ENCODE measurements at places on chromosomes 16 and 17.
A peak's percentile ranks its signal among the peaks of the same experiment; 100 is the strongest.

DNA sequence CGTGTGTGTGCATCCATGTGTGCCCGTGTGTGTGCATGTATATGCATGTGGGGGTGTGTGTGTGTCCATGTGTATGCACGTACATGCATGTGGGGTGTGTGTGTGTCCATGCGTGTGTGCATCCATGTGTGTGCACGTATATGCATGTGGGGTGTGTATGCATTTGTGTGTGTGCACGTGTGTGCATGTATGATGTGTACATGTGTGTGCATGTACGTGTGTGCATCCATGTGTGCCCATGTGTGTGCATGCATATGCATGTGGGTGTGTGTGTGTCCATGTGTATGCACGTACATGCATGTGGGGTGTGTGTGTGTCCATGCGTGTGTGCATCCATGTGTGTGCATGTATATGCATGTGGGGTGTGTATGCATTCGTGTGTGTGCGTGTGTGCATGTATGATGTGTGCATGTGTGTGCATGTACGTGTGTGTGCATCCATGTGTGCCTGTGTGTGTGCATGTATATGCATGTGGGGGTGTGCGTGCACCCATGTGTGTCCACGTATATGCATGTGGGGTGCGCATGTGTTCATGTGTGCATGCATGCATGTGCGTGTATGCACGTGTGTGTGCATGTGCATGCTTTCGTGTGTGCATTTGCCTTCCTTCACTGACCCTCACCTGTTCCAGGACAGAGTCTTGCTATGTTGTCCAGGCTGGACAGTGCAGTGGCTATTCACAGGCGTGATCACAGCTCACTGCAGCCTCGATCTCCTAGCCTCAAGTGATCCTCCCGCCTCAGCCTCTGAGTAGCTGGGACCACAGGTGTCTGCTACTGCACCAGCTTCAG, 129.6 kb upstream of the TNRC6C start:
- DNase-seq, result no peak

DNA sequence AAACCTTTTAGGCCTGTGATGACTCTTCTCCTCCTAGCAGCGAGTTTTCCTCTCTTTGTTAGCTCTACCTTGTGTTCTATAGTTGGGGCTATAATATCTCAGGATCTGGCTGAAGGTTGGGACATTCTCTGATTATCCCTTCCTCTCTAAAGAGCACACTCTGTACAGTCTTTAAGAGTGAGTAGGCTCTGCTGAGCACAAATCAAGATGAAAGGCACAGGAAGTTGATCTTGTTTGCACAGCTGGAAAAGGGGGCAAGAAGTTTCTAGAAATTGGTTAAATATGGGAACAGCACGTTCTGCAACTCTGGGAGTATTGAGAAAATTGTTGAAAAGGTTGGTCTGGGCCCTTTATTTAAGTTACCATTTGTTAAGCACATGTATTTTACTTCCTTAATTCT, 240.9 kb downstream of the CDH11 start:
- DNase-seq, result no peak

- no peak for DNase-seq
These were observed 409.7 kb upstream of the CDH8 start for GRCh38 chr16:62445909-62446308.

- no peak for DNase-seq
These were observed 842 bp upstream of the LDAF1 start for GRCh38 chr16:21157632-21158031.

GRCh38 chr16:57409065-57409464, 4.5 kb downstream of the CCL17 start:
- no peak for DNase-seq

GRCh38 chr17:40498281-40499084, 2.9 kb downstream of the TNS4 start:
- DNase-seq, result no peak

- DNase-seq, result no peak
These were observed 46.5 kb downstream of the CNOT1 start for GRCh38 chr16:58582971-58583765.

DNA sequence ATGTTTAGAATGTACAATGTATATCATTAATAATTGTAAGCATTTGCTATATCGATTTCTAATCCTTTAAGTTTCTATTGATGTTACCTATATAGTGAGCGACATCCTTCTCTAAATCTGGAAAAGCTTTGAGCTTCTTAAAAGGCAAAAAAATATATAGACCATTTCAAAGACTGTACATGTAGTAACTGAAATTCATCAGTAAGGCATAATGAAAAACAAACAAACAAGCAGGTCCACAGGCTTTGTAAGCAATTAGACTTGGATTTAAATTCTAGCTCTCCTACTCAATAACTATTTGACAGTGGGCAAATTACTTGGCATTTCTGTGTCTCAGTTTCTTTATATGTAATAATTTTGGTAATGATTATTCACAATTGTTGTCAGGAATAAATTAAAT, 51.7 kb upstream of the NACA2 start:
- DNase-seq, result no peak

DNA sequence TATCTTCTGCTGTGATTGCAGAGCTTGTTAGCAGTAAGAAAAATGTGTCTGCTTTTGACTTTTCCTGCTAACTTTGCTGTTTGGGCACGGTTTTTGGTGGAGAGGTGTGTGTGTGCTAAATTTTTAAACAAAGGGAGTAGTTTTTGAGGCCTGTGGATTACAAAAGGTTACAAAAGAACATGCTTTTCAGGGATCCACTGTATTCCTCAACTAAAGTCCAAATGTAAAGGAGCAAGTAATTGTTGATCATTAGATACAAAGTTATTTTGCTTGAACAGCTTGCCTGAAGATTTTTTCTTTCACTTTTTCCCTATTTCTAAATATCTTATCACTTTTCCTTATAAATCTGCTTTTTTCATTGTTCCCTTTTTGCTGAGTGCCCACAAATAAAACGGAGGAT, 2.0 kb downstream of the KPNB1 start:
- no peak for DNase-seq

GRCh38 chr17:13600475-13601321, 1.0 kb downstream of the HS3ST3A1 start:
- peak; percentile 75 for DNase-seq

- no peak for DNase-seq
These were observed 363.8 kb downstream of the PMP22 start for GRCh38 chr17:14901376-14901775.

DNA sequence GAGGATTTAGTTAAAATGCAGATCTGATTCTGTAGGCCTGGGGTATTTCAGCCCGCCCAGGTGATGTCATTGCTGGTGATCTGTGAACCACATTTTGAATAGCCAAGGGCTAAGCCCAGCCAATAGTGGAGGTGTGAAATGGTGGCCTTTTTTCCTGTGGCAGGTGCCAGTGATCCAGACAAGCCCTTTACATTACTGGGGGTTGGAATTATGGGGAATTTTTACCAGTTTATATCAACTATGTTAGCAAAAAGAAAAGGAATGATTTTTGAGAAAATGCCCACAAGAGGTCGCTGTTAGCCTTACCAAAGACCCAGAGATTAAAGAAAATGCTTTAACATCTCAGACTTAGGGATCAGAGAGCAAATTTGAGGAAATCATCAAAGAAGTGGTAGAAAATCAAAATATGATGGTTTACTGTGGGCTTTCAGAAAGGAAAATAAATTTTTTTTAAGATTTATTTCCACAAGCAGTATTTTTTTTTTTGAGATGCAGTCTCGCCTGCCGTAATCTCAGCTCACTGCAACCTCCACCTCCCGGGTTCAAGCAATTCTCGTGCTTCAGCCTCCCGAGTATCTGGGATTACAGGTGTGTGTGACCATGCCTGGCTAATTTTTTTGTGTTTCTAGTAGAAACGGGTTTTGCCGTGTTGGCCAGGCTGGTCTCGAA, 3.9 kb downstream of the VPS35L start:
- DNase-seq, result no peak

DNA sequence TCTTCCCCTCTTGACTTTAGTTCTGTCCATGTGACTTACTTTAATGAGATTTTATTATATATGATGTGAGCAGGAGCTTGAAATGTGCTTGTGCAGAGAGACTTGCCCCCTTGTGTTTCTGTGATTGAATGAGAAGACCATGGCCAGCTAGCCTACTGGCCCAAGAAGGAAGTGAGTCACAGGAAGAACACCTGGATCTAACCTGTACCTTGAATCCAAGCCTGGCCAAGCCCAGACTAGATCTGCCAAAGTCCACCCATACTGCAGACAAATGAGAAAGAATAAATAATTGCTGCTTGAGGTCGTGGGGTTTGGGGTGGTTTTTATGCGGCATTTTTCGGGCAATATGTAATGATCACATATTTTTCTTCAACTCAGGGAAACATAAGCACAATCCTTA, 9.6 kb downstream of the ABCA10 start:
- no peak for DNase-seq

DNA sequence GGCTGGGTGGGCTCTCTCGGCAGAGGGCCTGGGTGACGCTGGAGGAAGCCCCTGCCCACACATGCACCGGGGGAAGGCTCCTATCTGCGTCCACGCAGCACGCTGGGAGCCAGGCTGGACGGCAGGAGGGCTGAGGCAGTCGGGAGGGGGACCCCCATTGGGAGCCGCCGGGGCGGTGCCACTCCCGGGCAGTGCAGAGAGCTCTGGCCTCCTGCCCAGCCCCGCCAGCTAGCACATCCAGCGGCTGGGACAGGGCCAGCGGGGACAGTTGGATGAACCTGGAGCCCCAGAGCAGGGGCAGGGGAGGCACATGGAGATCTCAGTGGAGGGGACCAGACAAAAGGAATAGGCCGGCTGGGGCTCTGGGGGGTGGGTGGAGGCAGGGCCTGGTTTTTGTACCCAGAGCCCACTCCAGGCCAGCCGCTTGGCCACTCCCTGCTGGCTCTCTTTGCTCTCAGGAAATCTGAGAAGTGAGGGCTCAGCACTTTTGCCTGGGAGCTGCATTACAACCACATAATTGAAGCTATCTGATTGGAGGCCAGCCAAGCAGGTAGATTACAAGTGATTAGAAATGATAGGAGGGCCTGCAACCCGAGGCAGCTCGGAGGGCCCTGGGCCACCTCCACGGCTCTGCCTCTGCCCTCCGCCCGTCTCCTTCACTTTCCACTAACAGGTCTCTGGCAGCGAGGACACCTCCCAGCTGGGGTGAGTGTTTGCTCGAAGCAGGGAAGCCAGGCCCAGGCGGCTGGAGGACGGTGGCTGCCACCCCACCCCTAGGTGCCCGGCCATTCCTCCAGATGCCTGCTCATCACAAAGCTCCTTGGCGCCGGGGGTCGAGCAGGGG, 40.1 kb downstream of the ENGASE start:
- DNase-seq, result peak; percentile 69

GRCh38 chr16:84277244-84277823, 17.3 kb upstream of the WFDC1 start:
- peak; percentile 73 for DNase-seq

GRCh38 chr17:33504571-33504970, 211.5 kb upstream of the ASIC2 start:
- DNase-seq, result no peak

DNA sequence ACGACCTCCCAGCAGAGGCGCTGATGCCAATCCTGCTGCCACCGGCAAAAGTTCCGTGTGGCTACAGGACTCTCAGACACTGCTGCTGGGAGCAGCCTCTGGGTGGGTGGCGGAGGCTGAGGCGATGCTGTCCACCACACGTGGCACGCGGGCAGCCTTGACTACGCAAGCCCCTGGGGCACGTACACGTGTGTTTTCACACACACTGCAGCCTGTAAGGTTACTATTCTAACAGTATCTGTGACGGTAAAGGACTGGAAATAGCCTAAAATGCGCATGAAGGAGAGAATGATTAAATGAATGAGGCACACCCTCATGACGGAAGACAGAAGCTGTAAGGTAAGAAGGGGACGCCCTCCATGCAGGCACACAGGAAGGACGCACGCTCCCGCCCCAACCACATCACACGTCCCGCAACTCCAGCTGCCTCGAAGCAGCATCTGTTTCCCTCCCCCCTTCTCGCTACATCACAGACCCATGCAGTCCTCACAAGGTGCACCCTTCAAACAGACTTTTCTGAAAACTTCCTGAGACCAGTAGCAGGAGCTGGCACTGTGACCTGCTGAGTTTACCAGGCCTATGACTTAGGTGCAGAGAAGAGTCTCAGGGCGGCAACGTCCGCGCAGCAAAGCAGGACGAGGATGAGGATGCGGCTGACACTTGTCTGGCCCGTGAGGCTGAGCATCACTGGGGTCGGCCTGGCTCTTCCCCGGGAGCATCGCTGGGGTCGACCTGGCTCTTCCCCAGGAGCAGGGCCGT, 28.7 kb upstream of the FASN start:
- DNase-seq, result no peak

DNA sequence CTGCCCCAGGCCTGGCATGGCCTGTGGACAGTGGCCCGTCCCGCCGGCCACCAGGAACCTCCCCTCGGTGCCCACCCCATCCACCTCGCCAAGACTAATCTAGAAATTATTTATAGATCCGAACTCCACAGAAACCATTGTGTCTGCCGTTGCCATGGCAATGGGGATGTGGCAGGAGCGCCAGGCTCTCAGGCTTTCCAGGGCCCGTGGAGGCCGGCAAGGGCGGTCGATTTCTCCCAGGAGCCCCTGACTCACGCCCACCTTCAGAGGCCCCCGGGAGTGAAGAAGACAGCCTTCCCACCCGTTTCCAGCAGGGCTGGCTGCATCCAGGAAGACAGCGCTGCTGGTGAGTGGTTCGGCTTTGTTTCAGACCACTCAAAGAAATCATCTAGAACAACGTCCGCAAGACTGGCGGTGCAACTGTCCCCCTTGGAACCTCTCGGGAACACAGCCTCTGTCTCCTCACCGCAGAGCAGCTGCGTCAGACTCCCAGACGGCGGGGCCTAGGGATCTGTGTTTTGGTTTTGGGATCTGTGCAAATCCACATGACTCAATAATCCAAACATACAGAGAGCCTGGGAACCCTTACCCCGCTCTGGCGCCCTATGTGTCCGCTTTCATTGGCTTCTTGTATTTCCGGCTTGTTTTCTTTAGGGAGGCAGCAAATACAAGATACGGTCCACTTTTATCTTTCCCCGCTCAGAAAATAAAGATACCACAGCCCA, 48.5 kb upstream of the ZCCHC14 start:
- DNase-seq, result no peak

DNA sequence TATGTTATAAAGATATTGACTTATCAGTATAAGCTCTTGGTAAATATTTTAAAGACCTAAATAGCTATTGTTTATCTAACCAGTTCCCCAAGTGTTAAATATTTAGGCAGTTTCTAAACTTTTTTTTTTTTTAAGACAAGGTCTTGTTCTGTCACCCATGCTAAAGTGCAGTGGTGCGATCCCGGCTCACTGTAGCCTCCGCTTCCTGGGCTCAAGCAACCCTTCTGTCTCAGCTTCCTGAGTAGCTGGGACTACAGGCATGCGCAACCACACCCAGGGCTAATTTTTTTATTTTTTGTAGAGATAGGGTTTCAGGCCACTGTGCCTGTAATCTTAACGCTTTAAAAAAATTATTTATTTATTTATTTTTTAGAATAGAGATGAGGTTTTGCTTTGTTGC, 43.5 kb downstream of the SNX29 start:
- DNase-seq, result no peak
